ENCODE measurements at places on chromosomes 13 and 19.

DNA sequence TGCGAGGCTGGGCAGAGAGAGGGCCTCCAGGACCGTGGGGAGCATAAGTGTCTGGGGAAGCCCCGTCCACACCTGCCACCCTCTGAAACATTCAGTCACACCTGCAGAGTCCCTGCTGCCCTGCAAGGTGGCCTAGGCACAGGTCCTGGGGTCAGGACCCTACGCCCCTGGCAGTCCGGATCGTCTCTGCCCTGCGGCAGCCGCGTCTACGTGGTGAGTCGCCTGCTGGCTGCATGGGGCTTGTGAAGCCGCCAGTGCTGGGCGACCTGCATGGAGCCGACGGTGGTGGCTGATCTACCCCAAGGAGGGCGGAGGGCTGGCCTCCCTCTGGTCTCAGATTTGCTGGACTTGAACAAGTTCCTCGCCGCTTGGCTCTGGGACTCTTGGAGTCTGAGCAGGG is 13.0 kb downstream of the FZR1 start:
- no peak for DNase-seq

DNA sequence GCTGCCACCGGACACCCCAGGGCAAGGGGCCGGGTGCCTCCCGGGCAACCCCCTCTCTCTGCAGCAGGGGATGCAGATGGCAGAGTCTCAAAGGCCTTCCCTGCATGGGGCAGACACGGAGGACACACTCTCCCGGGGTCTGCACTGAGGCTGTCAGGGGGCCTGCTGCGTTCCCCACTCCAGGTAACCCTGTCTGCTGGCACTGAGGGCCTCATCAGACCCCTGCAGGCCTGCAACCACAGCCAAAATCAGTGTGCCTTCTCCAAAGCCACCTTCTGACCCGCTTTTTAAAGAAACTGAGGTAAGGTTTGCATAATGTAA is 93.9 kb downstream of the GNG7 start:
- no peak for DNase-seq

DNA sequence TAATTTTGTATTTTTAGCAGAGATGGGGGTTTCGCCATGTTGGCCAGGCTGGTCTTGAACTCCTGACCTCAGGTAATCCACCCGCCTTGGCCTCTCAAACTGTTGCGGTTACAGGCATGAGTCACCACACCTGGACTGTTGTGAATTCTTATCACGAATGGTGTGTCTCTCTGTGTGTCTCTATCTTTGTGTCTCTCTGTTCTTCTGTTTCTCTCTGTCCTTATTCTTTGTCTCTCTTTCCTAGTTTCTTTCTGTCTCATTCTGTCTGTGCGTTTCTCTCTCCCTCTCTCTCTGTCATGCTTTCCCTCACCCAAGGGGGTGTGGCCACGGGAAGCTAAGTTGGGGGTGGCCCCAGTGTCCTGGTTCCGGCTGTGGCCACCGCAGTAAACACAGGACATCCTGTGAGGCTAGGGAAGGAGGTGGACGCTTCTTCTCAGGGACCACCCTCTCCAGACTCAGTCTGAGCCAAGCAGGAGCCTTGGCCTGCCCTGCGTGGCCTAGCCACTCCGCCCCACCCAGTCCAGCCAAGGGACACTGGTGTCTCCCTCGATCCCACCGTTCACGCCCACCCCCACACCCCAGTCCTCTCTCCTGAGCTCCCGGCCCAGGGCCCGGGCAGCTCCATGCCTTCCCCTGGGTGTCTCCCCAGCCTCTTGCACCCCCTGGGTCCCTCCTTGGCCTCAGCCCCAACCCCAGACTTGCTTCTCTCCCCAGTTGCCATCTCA is 3.9 kb upstream of the PRX start:
- DNase-seq: no peak

GRCh38 chr19:4406626-4407025 is 4.2 kb downstream of the CHAF1A start:
- DNase-seq: no peak

- no peak for DNase-seq
These were observed 28.2 kb downstream of the GPC6 start for GRCh38 chr13:93254775-93255174.

GRCh38 chr13:35747594-35747993 is 271.1 kb upstream of the MAB21L1 start:
- no peak for DNase-seq

DNA sequence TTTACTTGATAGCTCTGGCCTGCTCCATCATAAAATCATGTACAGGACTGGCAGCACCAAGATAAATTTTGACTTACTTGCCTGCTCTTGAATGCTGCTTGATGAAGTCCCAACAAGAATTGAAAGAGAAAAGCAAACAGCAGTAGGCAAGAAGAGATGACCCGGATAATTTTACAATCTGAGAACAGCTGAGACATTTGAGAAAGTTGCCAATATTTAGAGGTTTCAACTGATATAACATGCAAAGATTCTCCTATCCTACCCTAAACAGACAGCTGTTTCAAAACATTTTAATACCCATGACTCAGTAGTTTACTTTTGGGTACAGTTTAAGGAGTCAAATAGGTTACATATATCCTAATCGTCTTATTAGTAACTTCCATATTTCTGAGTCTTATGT is 5.9 kb downstream of the FRY start:
- no peak for DNase-seq

DNA sequence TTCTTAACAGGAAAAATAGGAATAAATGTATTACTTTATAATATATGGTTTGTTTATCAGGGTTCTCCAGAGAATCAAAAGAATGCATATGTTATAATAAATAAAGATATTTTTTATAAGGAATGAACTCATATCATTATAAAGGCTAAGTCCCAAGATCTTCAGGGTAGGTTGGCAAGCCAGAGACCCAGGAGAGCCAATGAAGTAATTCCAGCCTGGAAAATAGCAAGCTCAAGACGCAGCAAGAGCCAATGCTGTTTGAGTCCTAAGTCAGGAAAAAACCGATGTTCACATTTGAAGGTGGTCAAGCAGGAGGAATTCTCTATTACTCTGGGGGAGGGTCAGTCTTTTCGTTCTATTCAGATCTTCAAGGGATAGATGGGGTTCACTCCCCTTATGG is 490.0 kb downstream of the PCDH20 start:
- DNase-seq: no peak

DNA sequence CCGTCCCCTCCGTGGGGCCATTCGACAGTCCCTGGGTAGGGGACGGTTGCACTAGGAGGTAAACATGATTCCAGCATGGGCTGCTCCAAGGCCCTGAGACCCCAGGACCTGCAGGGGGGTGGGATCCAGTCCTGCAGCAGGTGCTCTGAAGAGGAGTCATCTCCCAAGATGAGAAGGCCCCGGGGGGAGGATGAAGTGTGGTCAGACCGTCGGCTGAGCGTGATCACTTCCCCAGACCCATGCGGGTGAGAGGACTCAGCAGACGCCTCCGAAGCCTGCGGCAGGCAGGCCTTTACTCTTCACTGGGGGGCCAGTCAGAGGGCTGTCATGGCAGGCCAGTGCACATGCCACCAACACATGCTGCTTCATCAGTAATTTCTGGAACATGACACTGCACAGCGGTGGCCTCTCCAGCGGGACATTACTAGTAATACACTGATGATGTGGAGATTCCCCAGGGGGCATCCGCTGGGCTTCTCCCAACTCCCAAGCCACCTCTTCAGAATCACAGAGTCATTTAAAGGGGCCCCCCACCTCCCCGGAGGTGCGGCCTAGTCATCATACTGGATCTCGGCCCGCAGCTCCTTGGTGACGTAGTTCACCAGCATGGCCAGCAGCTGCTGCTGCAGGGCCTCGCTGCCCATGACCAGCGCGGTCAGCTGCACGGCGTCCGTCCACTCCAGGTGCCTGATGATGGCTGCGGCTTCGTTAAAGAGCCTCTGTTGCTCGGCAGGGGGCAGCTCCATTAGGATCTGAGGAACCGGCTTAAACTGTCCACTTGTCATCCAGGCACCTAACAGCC is 12.7 kb downstream of the C19orf12 start:
- DNase-seq: no peak

DNA sequence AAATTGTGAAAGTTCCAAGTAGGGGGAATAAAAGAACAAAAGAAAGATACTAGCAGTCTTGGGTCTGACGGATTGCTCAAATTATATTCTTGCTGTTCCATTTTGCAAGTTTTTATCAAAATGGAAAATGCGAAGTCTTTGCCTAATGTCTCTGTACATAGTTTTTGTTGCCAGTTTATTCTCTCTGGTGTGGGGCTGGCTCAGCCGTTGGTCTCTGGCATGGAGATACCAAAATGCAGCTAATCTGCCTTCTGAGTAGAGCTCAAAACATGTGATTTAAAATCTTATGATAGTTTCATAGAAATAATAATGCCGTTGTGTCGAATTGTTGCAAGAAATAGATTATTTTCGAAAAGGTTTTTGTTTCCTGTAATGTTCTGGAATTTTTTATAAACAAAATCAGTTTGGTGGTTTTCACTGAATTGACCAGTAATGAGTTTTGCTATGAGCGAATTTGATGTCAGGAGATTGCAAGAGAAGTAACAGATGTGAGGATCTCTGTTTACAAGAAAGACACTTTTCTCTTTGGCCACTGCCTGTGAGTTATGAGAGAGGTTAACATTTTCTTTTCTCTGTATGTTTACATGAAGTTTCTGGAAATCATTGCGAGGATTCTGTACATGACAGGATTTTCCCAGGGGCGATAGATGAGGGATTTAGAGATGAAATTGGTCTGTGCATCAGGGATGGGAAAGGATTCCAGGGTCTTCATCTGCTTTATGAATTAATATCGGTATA is 147.0 kb downstream of the DCT start:
- no peak for DNase-seq

DNA sequence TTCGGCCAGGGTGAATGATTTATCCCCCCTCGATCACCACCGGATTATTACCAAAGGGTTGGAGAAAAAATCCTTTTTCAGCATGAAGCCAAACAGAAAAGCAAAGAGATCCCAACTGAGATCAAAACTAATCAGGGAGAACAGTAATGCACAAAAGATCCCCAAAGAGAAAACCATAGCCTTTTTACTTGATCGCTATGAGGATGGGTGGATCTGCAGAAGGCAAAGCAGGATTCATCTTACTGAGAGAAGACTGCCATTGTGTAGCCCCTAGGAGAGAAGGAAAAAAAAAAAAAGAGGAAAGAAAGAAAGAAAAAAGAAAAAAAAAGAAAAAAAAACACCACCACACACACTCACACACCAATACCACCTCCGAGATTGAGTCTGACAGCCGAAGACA is at the start of gene FGF14:
Gene FGF14, minus strand, starts transcription at position 283 of the 400 bp plus-strand sequence.
- no peak for DNase-seq

GRCh38 chr13:36074659-36075058 is 56.5 kb downstream of the DCLK1 start:
- DNase-seq: no peak

DNA sequence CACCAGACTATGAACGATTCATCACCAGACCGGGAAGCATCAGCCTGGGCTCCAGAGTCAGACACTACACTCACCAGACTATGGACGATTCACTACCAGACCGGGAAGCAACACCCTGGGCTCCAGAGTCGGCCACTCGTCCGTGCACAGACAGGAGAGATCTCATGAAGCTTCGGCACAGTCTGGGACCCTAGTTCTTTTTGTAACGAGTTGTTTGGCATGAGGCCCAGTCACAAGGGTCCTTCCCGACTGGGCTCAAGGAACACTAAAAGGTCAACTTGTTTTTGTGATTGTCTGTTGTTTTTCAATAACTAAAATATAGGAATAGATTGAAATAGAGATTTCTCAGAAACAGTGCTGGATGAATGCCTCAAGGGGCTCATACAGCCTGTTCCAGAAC is 1141.6 kb upstream of the MIR17HG start:
- DNase-seq: no peak

Data from stimulated activated CD8-positive, alpha-beta memory T cell treated with anti-CD3 and anti-CD28 coated beads, Interleukin-12 subunit alpha, Interleukin-12 subunit beta, amount 100 ng/mL, for 4 hours (primary cell).